Fibroblast of skin of right biceps (primary cell): ENCODE measurements at places on chromosomes 11 and 22.

GRCh38 chr22:17976121-17976520 lies 48.2 kb downstream of the MICAL3 start:
- no peak for DNase-seq

- no peak for DNase-seq
Observed at GRCh38 chr11:15981292-15981691, 375.1 kb downstream of the SOX6 start.

DNA sequence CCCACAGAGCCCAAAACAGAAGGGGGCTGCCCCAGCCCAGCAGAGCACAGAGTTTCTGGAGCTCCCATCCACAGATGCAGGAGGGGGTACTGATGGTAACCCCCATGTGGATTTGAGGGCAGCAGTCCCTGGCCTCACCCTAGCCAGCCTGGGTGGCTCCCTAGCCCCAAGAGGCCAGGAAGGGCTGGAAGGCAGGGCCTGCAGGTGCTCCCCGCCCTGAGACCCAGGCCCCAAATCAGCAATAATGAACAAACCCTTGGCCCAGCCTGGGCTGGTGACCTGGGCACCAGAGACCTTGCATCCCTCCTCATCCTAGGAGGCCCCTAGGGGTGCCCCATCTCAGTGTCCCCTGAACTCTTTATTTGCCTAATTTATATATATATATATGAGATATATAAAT lies 61.6 kb downstream of the MORC2 start:
- DNase-seq = no peak

- peak; percentile 18 for DNase-seq
Observed at GRCh38 chr11:104161751-104162450, 2.0 kb downstream of the PDGFD start.

- DNase-seq = peak; percentile 89
Observed at GRCh38 chr11:130636722-130637464, 188.4 kb downstream of the ADAMTS15 start.

DNA sequence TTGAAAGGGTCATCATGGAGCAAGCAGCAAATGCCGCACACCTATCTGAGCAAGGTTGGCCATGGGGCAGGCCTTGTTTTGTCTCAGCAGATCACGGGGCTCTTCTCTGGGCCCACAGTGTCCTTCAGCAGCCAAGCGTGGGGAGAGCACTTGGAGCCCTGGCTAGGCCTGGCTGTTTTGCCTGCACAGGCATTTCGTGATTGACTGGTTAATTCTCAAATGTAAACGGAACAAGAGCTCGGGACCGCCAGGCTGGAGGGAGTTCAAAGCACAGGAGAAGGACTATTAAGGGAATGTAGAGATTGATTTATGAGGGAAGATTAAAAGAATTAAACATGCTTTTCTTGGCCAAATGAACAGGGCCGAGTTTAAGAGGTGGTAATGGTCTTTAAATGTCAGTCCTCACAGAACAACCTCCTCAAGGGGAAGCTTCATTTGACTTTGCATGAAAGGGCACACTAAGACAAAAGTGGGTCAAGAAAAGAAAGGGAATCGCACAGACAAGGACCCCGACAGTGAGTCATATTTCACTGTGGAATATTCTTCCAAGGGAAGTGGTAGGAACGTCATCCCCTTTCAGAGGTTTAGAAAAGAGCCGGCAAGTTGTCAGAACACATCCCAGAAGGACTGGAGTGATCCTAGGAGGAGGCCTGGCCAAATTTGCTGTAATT lies 20.7 kb downstream of the SPON1 start:
- DNase-seq = peak; percentile 29

GRCh38 chr11:87219266-87219665 lies 181.5 kb downstream of the TMEM135 start:
- DNase-seq = no peak

- no peak for DNase-seq
Observed at GRCh38 chr11:27444801-27445215, 27.8 kb downstream of the LGR4 start.

DNA sequence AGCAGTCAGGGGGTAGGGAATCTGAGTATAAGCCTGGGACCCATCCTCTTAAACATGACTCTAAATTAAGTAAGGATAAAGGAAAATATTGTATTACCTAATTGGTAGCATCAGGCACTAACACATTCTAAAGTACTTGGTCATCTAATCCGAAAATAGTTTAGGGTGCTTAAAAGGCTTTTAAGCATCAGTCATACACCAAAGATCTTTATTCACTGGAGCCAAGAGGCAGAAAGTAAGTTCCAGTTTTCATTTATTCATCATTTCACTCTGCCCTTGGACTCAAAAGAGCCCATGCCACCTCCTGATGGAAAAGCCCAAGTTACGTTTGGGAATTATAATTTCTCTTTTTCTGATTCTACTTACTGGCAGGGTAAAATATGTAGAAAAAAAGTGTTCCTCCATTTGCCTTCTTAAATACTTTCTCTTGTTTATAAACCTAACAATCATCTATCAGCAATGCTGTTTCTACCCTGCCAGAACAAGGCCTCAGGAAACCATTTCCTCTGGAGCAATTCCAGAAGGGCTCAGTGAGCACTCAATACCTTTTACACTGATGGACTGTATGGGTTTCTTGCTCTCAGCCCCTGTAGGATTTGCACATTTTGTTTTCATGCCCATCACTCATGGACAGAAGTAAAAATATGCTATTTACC lies 120.1 kb upstream of the SLC5A12 start:
- DNase-seq = peak; percentile 94

GRCh38 chr22:40118979-40119378 lies 58.7 kb upstream of the TNRC6B start:
- DNase-seq = no peak

DNA sequence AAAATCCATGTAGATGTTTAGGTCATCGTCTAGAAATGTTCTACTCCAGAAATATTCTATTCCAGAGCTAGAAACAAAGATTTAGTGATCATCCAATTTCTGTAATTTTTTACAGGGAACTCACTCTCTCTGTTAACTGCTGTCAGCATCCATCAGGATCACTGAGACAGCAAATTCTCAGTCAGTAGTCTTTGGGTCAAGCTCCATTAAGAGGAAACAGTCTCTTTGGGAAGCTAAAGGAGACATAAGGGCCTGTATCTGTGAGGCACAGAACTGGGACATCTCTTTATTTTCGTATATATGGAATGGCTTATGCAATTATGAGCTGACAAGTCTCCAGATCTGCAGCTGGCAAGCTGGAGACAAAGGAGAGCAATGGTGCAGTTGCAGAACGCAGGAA lies 48.3 kb downstream of the PIK3C2A start:
- DNase-seq = no peak

GRCh38 chr22:23495614-23496444 lies 84.3 kb downstream of the IGLL1 start:
- DNase-seq = no peak

GRCh38 chr11:122319691-122320620 lies 203.9 kb upstream of the BLID start:
- no peak for DNase-seq

DNA sequence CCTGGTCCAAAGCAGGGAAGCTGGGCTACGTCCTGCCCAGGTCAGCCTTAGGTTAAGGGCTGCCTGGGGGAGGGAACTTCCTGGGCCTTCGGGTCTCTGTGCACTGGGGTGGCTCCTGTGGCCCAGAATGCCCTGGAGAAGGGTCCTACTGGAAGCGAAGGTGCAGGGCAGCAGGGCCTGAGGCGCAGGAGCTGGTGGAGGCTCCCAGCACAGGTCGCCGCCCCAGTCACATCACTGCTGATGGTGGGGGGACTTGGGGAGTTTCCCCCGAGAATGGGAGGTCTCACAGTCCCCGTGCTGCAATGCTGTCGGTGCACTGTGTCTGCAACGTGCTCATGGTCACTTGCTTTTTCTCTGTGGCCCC lies 815 bp upstream of the SMIM38 start:
- DNase-seq = no peak

DNA sequence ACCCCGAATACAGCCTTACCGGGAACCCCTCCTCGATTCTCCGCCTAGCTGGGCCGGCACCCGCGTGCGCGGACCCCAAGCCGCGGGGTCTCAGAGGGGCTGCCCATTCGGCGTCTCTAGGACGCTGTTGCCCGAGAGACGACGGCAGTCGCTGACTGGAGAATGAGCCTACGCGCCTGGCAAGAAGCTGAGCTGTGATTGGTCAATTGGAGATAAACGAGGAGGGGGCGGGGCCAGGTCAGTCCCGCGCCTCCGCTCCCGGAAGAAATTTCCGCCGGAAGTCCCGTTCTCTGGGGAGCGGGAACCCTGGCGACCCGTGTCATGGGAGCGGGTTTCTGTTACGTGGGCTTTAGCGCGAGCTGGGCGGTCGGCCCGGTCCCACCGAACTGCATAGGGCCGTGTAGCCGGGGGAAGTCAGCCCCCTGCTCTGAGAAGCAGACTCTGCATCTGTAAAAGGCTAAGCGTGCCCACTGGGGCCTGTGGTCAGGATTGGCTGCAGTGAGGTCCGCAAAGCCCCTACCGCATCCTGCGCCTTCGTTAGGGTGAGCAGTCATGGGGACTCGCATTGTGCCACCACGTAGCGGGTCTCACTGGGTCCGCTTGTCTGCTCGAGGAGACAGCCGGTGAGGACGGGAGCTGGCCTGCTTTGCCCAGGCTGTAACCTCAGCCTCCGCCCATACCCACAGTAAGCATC lies at the start of gene EFCAB6:
Gene EFCAB6, minus strand, starts transcription at position 157 of the 694 bp plus-strand sequence. CDS start 29,987 bp downstream, outside the sequence.
- DNase-seq = peak; percentile 93

DNA sequence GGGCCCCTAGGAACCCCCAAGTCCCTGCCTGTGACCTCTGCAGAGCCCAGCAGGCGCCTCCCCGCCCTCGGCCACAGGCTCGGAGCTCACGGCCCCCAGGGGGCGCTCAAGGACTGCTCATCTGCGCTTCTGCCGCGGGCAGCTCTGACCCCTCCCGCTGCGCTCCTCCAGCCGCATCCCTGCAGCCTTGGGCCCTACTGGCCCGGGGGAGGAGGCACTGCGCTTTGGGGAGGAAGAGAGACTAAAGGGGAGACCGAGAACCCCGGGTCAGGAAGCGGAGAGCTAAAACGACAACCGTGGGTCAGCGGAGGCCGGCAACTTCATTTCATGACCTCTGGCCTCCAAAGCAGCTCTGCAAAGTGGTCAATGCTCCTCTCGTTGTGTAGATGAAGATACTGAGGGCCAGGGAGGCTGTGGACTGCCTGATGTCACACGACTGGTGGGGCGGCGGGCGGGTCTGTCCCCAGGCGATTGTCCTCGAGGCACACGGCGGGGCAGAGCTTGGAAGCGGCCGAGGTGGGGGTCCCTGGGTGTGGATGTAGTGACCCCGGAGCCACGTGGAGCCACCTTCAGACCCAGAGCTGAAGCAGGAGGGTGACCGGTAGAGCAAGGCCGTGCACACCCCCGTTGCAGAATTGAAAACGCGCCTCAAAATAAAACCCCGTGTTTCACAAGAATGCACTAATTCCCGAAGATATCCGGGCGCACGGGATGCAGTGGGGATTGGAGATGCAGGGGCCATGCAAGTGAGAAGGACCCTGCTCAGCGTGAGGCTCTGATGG lies 2.7 kb upstream of the KRTAP5-6 start:
- DNase-seq = peak; percentile 76

GRCh38 chr11:10413268-10413667 lies 41.8 kb upstream of the AMPD3 start:
- no peak for DNase-seq

GRCh38 chr11:70159627-70160570 lies 43.2 kb upstream of the FADD start:
- no peak for DNase-seq

DNA sequence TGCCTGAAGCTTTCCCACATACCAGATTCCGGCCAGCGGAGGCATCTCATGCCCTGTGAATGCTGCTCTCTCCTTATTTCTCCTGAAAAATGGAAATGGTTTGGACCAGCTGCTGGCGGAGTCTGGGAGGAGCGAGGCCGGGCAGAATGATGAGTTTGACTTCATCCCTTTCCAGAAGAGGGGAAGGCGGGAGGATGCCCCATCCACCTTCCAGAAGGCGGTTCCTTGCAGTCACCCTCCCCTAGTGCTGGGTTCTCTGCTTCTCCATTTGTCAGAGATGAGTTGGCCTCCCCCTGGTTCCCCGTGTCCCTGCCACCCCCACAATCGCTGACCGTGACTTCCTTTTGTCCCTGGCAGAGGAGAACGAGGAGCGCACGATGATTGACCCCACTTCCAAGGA lies 75.6 kb downstream of the PARVB start:
- no peak for DNase-seq

DNA sequence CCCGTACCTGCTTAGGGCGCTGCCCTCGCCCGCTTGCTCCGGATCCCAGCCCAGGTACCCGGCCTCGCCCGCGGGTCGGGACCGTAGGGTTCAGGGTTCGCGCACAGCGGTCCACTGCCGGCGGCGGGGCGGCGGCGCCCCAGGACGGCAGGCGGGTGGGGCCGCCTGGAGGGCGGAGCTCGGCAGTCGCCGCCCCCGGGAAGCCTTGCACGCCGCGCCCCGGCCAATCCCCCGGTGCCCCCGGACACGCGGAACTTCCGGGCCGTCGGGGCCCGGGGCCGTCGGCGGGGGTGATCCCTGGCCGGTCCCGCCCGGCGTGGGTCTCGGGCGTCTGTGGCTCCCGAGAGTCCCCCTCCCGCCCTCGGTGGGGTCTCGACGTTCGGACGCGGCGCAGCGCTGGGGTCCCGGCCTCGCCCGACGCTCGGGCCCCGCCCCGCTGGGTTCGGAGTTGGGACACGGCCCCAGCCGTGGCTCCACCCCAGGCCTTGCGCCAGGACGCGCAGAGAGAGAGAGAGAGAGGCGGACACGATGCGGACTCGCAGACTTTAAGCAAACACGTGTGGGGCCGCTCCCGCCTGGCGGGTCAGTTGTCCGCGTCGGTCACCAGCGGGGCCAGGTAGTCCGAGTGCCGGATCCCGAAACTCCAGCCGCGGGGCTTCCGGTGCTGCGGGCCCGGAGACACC lies at the start of gene TYMP:
Gene TYMP, minus strand, starts transcription at position 116 of the 683 bp plus-strand sequence. CDS start 303 bp downstream, outside the sequence.
- peak; percentile 61 for DNase-seq

DNA sequence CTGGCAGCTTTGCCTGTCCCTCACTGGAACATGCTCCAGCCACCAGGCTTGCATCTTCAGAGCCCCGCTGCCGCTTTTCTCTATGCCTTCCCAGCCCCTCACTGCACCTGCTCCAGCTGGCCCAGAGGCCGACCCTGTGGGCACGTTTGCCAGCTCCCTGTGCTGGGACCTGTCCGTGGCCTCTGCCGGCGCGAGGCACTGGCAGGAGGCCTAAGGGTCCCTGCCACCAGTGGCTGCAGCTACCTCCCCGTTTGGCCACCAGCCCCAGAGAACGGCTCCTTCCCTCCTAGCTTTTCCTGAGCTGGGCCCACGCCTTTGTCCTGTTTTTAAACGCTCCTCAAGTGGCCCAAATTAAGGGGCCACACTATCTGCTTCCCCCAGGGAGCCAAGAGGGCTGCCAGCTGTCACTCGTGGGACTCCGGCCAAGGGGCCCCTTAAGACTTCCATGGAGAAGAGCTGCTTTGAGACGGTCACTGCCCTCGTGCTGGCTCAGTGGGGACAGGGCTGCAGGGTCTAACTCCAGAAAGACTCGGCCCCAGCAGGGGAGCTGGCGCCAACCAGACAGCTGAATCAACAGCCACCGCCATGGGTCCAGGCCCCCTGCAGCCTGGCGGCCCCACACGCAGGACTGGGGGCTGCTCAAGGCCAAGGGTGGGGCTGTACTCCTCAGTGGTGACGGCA lies 24.6 kb upstream of the WNT7B start:
- no peak for DNase-seq

DNA sequence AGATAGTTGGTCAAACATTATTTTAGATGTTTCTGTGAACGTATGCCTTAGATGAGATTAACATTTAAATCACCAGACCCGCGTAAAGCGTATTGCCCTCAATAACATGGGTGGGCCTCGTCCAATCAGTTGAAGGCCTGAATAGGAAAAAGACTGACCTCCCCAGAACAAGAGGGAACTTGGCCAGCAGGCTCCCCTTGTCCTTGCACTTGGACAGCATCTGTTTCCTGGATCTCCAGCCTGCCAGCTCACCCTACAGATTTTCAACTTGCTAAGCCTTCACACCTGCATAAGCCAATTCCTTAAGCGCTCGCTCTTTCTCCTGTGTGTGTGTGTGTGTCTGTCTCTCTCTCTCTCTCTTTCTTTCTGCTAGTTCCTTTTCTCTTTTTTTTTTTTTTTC lies 8.2 kb downstream of the TOM1 start:
- DNase-seq = no peak
